CD4-positive, alpha-beta T cell treated with Interleukin-4 for 4 hours (primary cell): ENCODE measurements at places on chromosomes 3 and 15.

GRCh38 chr3:54366839-54367238, 244.5 kb downstream of the CACNA2D3 start:
- DNase-seq: no peak

DNA sequence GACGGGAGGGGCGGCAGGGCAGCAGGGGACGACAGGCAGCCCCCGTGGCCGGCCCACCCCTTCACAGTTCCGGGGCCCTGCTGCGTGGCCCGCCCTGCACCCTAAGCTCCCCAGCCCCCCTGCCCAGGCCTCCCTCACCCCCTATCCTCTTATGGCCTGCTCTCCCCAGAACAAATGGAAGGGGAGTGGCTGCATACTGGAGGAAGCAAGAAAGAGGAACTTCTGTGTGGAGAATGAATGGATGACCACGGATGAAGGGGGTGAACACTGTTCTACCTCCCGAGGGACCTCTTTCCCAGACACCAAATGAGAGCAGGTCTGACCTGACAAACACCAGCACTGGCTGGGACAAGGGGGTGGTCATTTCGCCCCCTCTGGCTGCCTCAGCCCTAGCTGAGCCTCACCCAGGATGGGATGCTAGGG, 25.0 kb downstream of the SEC61A1 start:
- no peak for DNase-seq

DNA sequence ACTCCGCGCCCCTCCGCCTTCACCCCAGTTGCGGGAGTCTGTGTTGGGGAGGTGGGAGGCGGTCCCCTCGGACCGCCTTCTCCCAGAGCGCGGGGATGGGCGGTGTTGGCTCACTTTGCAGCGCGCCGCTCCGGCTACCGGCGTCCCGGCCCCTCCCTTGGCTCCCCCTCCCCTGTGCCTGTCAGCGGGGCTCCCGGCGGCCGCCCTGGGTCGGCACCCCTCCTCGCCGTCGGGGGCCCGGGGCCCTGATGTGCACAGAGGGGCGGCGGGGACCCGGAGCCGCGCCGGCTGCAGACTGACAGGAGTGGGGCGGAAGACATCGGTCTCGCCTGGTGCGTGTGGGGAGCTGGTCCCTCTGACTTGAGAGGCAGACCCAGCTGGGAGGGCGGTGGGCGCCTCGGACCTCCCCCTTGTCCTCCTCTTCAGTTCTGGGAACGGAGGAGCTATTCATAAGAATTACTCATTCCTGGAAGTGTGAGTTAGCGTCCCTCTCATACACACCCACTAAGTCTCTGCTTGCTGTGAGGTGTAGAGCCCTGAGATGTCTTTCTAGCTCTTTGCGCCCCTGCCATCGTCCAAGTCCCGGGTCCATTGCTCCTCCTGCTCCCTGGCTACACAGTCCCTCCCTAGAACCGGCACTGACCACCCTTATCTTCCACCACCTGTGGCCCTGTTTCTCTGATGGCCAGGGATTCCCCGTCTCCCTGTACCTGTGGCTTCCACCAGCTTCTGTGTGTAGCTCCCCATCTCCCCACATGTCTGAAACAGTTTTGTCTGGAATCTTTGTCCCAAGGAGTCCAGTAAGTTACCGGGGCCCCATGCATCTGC, 42.3 kb upstream of the ROPN1 start:
- no peak for DNase-seq

- no peak for DNase-seq
Observed at GRCh38 chr3:151923901-151924300, 50.5 kb downstream of the SUCNR1 start.

DNA sequence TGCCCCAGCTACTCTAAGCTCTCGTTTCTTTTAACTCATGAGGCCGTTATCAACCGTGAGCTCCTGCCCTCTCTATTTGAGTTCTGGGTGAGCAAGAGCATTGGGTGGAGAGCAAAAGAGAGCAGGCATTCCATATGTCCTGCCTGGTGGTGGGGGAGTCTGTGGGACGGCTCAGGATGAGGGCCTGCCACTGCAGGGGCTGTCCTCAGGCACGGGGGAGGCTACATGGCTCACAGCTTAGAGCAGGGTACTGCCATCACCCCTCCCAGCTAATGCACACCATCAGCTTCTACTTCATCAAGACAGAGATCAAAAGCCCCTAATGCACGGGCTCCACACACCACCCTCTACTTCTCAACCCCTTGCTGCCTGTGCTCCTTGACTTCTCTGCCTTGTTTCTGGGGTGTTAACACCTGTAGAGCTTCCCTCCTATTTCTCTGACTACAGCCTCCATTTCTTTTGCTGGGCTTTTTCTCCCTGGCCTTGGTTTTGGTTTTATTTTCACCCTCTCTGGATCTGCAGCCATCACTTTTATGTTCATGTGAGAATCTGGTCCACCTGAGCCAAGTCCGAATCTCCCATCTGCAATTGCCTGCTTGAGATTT, 114.1 kb downstream of the ALDH1A2 start:
- no peak for DNase-seq

DNA sequence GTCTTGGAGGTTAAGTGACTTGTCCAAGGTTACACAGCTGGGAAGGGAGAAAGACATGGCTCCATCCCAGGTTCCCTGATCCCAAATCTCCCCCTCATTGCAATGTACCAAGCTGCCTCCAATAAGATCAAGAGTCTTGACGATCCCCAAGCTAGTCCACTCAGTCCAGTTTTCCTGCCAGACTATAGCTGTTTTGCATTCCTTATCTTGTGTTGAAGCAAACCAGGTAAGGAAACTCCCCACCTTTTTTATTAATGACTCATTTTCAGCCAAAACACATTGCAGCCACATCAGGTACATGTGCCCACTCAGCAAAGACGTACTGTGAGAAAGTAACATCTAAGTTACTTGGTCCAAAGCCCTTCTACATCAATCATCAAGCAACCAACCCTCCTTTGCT, 41.9 kb downstream of the LIPC start:
- peak; percentile 48 for DNase-seq

DNA sequence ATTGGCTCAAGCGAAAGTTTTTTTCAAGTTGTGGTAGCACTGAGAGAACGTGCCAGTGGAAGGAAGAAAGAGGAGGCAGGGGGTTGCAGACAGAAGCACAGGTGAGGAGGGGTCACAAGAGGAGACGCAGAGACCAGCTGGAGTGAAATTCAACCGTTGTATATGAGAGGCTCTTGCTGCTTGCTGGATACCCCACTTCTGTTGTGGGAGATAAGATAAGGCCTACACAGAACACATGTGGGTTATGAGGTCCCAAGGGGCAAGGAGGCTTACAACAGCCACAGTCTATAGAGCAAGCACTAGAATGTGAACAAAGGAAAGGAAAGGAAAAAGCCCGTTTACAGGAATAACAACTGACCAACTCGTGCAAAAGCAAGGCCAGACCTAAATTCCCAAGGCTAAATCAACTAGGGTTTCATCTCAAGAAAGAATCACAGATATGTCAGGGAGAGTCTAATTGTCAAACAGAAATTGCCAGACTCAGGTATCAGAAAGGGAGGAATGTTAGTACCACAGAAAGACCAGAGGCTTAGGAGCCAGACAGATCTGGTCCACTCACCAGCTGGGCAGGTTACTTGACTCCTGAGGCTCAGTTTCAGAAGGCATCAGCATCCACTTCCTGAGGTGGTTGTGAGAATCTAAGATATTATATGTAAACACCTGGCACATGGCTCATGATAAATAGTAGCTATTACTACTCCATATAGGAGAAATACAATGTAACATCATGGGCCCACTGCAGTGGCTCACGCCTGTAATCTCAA, 60.9 kb downstream of the MSL2 start:
- no peak for DNase-seq

DNA sequence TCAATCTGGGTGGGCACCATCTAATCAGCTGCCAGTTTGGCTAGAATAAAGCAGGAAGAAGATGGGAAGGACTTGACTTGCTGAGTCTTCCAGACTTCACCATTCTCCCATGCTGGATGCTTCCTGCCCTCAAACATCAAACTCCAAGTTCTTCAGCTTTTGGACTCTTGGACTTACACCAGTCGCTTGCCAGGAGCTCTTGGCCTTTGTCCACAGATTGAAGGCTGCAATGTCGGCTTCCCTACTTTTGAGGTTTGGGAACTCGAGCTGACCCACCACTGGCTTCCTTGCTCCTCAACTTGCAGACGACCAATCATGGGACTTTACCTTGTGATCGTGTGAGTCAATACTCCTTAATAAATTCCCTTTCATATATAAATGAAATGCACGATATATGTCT, 8.6 kb upstream of the LIPC start:
- no peak for DNase-seq

- DNase-seq: no peak
Observed at GRCh38 chr3:20250786-20251185, 64.8 kb upstream of the SGO1 start.

DNA sequence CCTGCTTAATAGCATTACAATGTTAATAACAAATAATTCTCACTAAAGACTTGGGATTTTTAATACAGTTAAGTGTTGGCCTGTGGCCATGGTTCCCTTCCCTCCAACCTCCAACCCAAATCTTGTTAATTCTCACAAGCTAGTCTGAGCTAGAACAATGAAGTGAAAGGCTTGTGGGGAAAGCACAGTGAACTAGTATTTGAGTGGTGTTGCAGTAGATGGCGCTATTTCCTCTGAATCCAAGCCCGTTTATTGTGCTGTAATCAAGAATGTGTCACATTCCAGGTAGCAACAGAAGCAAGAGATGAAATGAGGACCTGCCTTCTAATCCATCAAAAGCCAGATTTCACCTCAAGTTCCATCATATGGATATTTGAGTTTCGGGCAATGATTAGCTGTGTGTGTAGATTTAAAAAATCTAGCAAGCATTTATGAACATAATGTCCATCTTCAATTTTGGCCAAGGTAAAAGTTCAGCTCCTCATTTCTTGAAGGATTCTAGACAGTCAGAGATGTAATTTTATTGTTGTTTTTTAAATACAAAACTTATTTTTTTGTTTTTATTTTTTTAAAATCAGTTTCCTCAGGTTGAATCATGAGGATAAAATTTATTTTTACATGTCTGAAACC, 160.7 kb downstream of the SQOR start:
- peak; percentile 4 for DNase-seq

- no peak for DNase-seq
Observed at GRCh38 chr3:117939425-117940027, 1095.1 kb downstream of the IGSF11 start.

GRCh38 chr3:122843604-122844003, 48.7 kb downstream of the SLC49A4 start:
- peak; percentile 2 for DNase-seq

DNA sequence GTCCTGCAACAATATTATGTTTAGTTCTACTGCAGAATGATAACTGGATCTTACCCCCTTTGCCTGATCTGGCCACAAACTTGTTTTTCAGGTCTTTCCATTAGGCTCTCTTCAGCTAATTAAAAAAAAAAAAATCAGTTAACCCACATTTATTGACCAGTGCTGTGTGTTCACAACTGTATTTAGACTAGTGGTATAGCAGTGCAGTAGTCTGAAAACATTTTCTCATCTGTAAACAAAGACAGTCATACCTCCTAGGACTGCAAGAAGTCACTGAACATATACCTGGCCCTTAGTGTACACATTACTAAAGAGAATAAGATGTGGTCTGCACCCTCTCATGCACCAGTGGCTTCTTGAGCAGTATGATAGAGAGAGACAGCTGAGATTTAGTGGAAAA, 22.5 kb downstream of the LPP start:
- no peak for DNase-seq

GRCh38 chr3:108319428-108320082, 23.2 kb downstream of the HHLA2 start:
- DNase-seq: no peak
